ENCODE measurements at places on chromosomes 16 and 17. TPM values are rescaled to one million over a fixed set of nuclear protein-coding genes. Genes with fewer than 3 reads are reported as not detected.

CHST6 gene
- total RNA-seq = 0.77 TPM

KRT32 gene
- total RNA-seq = not detected

PRAC1 gene
- not detected for total RNA-seq

PYY gene
- not detected for total RNA-seq

THOC6 gene
- 30.1 TPM for total RNA-seq

TEKT1 gene
- total RNA-seq = not detected

PLD6 gene
- total RNA-seq = 2.3 TPM

ITGAD gene
- not detected for total RNA-seq

TAT gene
- total RNA-seq = not detected

RNF157 gene
- under 0.01 TPM for total RNA-seq

ITGA2B gene
- 0.56 TPM for total RNA-seq

SLC2A4 gene
- total RNA-seq = under 0.01 TPM

CCL15 gene
- not detected for total RNA-seq

NTHL1 gene
- total RNA-seq = 20.6 TPM

PSKH1 gene
- total RNA-seq = 13.5 TPM

KRTAP9-4 gene
- total RNA-seq = not detected

GNG13 gene
- total RNA-seq = not detected

KRTAP4-3 gene
- total RNA-seq = not detected

RNF112 gene
- 0.58 TPM for total RNA-seq

KRTAP2-4 gene
- not detected for total RNA-seq

SDR42E2 gene
- total RNA-seq = not detected

MYH1 gene
- total RNA-seq = not detected

CETP gene
- total RNA-seq = 0.56 TPM

SOCS1 gene
- 1.7 TPM for total RNA-seq

SLC9A5 gene
- total RNA-seq = 2.3 TPM

CMTM4 gene
- 27.1 TPM for total RNA-seq

TBC1D3K gene
- total RNA-seq = not detected

AXIN2 gene
- total RNA-seq = 5.4 TPM
